ENCODE measurements at places on chromosomes 5 and 9. TPM values are rescaled to one million over a fixed set of nuclear protein-coding genes. Genes with fewer than 3 reads are reported as not detected.

The WNT8A gene
- not detected for total RNA-seq

GRCh38 chr5:6455571-6456200, 7.0 kb downstream of the UBE2QL1 start:
- no peak for DNase-seq

The OLFML2A gene
- total RNA-seq = 0.90 TPM

DNA sequence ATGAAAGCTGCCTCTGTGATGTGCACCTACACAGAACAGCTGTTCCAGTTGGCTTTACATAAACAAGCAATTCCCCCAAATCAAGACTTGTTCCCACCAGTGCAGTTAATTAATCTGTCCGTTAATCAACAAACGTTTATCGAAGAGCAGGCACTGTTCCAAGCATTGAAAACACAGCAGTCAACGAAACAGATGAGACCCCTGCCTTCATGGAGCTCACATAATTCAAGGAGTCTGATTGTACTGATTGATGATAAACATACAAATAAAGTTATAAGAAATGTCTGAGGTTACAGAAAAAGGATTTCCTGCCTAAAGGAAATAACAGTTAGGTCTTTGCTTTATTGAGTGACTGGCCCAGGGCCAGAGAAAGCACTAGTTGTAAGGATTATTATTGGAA, 26.2 kb upstream of the PCSK5 start:
- no peak for DNase-seq

DNA sequence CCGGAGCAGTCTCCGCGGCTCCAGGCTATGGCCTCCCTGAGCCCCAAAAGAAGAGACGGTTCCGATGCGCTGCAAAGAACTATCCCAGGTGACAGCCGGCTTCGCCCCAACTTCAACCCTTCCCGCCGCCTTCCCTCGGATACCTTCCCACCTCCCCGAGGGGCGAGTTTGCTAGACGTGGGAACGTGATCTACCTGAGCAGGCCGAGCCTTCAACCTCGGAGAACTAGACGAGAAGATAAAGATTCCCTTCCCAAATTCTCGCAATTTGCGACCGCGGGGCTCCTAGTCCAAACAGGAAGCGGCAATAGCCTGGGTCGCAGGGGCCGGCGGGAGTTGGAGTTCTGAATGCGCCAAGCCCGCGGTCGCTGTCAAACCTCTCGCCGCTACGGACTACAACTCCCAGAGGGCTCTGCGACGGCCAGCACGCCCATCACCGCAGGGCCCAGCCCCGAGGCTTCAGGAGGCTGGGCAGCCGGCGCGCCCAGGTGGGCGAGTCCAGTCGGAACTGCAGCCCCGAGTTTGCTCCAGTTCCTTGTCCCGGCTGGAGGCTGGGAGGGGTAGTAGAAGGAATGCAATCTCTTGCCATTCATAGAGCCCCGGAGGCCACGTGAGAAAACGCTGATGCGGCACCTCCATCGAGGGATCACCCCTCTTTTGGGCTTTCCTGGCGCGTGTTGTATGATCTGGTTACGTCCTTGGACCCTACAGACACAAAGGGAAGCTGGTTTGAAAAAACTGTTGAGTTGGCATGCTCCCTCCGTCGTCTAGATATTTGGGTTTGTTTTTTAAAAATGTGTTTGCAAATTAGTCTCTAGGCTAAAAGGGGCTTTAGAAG, at the start of gene SLC38A9:
Gene SLC38A9, minus strand, starts transcription at position 302 of the 837 bp plus-strand sequence. CDS start 14,366 bp downstream, outside the sequence.
- peak; percentile 93 for DNase-seq

- peak; percentile 15 for DNase-seq
Measured at GRCh38 chr5:173802670-173803165, 85.4 kb upstream of the CPEB4 start.

- DNase-seq = peak; percentile 40
Measured at GRCh38 chr5:37717613-37718431, 122.0 kb downstream of the GDNF start.

DNA sequence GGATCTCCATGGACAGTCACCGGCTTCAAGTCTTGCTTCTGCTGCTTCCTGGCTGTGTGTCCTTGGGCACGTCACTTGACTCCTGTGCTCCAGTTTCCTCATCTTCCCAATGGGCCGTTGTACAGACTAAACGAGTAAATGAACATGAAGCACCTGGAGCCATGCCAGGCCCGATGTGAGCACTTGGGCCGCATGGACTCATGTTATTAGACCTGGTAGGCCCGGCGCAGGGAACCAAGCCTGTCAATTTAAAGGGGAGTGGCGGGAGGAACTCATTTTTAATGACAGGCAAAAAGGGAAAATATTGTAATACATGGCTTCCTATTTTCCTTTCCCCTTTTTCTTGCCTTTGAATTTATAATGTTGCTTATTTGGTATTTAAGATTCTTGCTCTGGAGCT, 47.5 kb downstream of the TENT4A start:
- DNase-seq = no peak

GRCh38 chr9:134589748-134590147, 51.9 kb upstream of the COL5A1 start:
- DNase-seq = no peak

- DNase-seq = peak; percentile 81
Measured at GRCh38 chr9:79559495-79560181, 12.1 kb upstream of the TLE4 start.

GRCh38 chr5:14447958-14448911, 133.4 kb upstream of the OTULINL start:
- DNase-seq = no peak

The NTNG2 gene
- 0.37 TPM for total RNA-seq

- peak; percentile 59 for DNase-seq
Measured at GRCh38 chr5:1004461-1005248, 3.9 kb upstream of the NKD2 start.

GRCh38 chr5:68534131-68534940, 318.8 kb downstream of the PIK3R1 start:
- no peak for DNase-seq

GRCh38 chr5:76850543-76851145, 830 bp downstream of the S100Z start:
- DNase-seq = no peak

DNA sequence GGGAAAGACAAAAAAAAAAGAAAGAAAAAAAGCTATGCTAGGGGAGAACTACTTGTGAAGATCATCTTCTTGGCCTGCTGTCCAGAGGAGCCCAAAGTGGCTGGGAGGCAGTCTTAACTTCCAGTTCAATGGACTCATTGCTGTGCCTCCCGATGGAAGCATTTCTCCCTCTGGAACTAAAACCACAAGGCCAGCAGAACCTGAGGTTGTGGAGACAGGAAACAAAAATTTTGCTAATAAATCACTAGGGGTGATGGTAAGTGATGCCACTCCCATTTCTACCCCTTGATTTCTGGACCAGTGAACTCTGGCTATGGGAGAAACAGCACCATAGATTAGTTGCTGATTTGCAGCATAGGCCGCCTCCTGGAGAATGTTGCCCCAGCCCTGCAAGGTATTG, 123.4 kb upstream of the NFIL3 start:
- no peak for DNase-seq

The SLC25A51 gene
- 28.7 TPM for total RNA-seq

- DNase-seq = no peak
Measured at GRCh38 chr9:109812818-109813281, 32.9 kb downstream of the PALM2AKAP2 start.

DNA sequence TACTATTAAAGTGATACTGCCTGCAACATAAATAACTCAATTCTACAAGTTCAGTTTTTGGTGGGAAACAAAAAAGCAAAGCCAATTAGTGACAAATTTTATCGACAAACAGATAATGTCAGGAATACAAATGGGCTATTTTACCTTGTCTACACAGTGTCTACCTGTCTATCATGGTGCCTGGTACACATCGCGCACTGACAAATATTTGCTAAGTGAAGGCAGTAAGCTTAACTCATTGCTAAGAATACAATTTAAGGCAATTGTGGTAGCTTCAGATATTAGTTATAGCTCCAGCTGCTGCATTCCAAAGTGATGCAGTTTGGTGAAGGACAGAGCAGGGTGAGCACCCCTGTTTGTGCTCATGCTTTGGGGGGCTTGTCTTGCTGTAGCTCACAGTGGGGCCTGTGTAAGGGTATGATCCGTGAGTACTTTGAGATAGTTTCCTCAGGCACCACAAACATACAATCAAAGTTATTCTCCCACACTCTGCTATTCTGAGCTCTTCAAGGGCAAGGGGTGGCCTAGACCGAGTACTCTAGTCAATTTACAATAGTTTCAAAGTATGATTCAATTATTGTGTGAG, 24.7 kb downstream of the ELL2 start:
- DNase-seq = no peak

GRCh38 chr5:176660530-176660859, 13.2 kb downstream of the TSPAN17 start:
- DNase-seq = no peak

DNA sequence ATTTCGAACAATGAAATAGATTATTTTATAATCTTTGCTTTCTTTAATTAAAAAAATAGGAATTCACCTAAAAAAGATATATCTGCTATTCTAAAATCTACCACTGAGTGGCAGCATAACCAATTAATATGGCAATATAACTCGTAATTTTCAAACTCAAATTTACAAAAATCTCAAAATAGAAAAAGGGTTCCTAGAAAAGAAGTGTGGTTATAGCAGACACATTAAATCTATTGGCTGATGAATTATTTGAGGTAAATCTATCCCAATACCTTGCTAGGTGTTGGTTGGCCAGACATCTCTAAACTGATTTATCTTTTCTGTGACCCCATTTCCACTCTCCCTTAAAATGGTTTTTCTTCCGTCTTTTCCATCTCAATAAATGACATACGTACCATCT, 30.2 kb upstream of the NRG2 start:
- peak; percentile 30 for DNase-seq

GRCh38 chr5:1637639-1638481, 114.1 kb upstream of the LPCAT1 start:
- DNase-seq = no peak

The PCA3 gene
- total RNA-seq = 0.13 TPM

GRCh38 chr9:88084357-88085183, 53.7 kb downstream of the SPATA31C2 start:
- DNase-seq = no peak

DNA sequence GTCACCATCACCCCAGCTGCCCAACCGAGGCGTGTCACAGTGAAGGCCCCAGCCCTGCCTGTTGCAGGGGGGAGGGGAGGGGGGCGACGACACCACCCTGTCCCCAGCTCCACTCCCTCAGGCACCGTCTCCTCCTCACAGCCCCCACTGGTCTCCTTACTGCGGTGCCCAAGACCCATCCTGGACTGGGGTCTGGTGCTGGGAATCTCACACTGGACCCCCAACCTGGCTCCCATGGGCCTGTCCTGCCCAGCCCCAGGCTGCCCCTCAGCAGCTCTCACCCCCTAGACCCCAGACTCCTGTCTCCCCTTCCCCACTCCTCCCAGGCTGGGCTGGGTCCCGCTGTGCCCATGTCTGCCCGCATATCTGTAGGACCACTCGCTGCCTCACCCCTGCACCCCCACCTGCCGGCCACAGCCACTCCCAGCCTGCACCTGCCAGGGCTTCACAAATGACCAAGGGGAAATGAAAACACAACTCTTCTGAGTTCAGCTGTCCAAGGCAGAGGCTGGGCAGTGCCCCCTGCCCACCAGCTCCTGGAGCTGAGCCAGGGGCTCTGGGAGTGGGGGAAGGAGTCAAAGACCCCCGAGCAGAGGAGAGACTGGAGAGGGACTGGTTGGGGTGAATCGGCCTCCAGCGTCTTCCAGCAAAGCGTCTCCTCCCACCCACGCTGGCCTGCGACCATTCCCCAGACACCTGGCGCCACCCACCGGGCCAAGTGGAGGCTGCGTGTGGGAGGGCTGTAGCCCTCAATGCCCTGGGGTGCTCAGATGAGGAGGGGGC, 32.6 kb upstream of the EGFL7 start:
- peak; percentile 63 for DNase-seq

- no peak for DNase-seq
Measured at GRCh38 chr5:176646049-176646706, 1.1 kb upstream of the TSPAN17 start.

- DNase-seq = no peak
Measured at GRCh38 chr5:67620424-67621397, 424.1 kb upstream of the CD180 start.

DNA sequence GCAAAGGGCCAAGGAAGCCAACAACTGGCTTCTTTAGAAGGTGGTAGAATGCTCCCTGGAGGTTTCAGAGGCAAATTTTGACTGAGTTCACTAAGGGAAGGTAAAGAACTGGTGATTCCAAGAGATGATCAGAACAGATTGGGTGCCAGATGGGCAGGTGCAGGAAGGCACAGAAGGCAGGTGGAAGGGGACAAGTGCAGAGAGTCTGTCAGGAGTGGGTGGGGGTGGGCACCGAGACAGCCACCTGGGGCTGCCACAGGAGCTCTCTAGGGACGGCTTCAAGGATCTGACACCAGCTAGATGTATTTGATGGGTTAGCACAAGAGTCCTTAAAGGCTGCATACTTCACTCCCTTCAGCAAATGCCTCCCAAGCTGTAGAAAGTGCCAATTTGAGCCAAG, 207.3 kb downstream of the PTTG1 start:
- DNase-seq = no peak

- DNase-seq = no peak
Measured at GRCh38 chr5:151130235-151130921, 27.2 kb downstream of the ANXA6 start.

DNA sequence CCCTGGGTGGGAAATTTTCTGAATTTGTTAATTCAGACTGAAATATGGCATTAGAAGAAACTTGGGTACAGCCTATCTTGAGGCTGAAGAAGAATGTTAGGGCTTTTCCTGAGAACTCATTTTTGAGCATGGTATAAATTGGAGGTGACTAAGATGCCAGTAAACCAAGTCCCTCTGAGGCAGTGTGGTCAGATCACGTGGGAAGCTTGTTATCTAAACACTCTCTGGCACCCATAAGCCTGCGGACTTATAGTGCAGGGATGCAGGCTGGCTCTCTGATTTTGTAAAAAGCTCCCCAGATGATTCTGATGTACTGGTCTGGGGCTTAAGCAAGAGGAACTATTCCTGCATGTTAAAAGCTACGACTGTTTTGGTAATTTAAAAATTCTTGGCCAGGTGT, 34.3 kb downstream of the MTMR12 start:
- DNase-seq = no peak

DNA sequence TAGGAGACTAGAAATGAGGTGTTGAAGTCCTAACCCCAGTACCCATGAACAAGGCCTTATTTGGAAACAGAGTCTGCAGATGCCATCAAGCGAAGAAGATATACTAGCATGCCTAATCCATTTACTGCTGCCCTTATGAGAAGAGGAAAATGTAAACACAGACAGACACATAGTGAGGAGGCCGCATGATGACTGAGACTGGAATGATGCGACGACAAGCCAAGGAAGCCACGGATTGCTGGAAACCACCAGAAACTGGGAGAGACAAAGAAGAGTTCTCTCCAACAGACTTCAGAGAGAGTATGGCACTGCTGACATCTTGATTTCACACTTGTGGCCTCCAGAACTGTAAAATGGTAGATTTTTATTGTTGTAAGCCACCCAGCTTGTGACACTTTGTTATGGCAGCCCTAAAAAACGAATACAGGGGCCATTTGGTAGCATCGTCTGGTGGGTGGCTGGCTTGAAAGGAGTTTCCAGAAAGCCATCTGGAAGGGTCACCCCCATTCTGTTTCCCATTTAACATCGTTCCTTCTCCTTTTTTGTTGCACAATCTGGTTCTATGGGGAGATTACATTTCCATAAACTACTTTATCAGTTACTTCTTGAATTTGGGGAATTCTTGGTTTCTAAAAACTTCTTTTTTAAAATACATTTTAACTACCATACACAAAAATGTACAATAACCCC, 193.1 kb downstream of the HSD17B3 start:
- DNase-seq = no peak

GRCh38 chr5:176938472-176938871, 39.3 kb upstream of the HK3 start:
- DNase-seq = no peak

The SHLD3 gene
- 5.3 TPM for total RNA-seq

The ADGRD2 gene
- total RNA-seq = not detected

GRCh38 chr5:95808013-95808685, 14.4 kb downstream of the GLRX start:
- DNase-seq = no peak

The DOCK8 gene
- 0.45 TPM for total RNA-seq

The TMEM141 gene
- 50.8 TPM for total RNA-seq

The GRM6 gene
- total RNA-seq = not detected
